ENCODE measurements at places on chromosomes 2 and 18. TPM values are rescaled to one million over a fixed set of nuclear protein-coding genes. Genes with fewer than 3 reads are reported as not detected.

Gene MFSD2B
- 1.1 TPM for total RNA-seq

Gene SERPINB12
- total RNA-seq = not detected

Gene PSD4
- 29.6 TPM for total RNA-seq

Gene GTF2A1L
- not detected for total RNA-seq

Gene CROCC2
- total RNA-seq = not detected

GRCh38 chr2:8553643-8554042, 128.2 kb upstream of the ID2 start:
- DNase-seq = no peak

Gene ICA1L
- 0.20 TPM for total RNA-seq

DNA sequence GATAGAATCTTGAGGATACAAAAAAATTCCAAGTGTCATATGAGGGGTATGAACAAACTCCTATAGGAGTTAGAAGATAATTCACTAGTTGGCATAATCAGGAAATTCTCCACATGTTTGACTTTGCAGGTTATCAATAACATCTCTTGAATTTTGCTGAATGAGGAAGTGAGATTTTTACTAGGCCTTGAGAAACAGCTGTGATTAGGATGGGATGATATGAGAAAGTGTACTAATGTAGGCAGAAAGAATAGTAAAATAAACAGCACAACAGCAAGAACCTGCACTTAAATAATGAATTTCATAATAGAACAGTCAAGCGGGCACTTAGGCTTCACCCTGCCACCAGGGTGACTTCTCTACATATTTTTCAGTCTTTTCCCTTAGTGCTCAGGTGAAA, 570.8 kb upstream of the CRIM1 start:
- DNase-seq = no peak

DNA sequence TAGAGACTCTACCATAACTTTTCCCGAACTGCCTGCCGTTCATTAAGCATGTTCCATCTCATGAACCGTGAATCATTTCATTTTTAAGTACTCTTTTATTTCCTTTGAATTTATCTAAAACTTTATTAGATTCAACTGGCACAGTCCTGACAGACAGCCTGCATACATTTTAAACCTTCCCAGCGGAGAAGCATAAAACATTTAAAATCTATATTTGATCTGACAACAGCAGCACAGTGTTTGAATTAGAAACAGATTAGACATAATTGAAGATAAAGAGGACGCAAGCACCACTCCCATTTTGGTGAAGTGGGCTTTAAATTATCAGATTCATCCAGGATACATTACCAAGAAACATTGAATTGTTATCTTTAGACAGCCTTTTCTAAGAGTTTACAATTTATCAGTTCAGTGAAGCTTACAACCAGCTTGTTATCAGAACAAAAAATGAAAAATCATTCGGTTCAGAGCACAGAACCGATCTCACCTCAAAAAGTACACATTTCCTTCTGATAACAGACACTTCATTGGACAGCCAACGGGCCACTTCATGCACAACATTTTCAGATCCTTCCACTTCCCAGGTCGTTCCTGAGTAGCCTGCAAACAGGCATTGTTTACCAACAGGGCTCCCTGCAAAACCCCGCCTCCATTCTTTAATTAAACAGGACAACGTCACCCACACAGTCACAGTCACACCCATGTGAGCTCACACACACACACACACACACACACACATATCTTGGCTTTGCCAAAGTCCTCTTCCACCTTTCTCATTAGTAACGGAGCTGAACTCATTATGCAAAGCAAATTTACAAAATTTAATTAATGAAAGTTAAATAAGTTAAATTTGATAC, 171.2 kb downstream of the SP3 start:
- DNase-seq = no peak

DNA sequence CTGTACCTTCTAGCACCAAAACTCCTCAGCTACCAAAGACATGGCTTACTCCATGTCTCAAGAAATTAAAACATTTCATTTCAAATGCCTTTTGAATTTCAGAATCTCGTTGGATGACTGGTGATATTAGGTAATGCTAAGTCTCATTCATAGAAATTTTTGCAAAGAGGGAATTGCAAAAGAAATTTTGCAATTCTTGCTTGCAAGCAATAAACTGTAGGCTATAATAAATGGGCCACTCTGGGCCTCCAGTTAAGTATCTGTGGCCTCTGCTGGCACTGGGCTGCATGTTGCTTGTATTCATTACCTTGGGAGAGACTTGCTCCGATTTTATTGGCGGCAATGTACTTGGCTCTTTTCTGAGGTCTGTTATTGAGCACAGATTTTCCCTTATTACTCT, 2.8 kb upstream of the LCLAT1 start:
- no peak for DNase-seq

Gene ABCB11
- not detected for total RNA-seq

Gene HOXD12
- total RNA-seq = not detected

Gene UGT1A3
- total RNA-seq = 67.1 TPM

- no peak for DNase-seq
Measured at GRCh38 chr2:218648787-218649100, 10.7 kb downstream of the ZNF142 start.

DNA sequence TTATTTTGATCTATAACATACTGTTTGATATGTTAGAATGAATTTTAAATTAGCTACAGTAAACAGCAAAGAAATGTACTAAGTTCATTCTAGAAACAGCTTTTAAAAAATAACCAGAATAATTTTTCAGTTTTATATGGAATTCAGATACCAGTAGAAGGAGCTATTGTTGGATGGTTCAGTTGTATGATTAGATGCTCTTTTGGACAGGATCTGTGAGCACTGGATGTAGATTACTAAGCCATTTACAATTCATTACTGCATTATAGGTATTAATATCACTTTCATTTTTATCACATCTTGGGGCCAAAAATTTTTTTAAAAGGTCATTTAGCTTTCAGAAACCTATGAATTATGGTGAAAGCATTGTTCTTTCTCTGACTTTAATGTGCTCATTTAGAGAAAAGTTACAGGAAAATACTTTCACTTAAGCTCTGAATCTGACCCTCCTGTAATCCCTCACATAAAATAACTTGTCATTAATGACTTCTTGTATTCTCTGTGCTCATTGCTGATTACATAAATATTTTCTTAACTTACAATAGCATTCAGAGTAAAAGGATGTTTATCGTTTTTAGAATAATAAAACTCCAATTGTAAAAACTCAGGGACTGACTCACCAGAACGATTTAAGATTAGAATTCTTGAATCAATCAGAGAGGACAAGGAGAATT, 750.2 kb downstream of the SLC4A3 start:
- no peak for DNase-seq

- DNase-seq = no peak
Measured at GRCh38 chr2:135844301-135844895, 7.4 kb upstream of the LCT start.

All from PC-9 (cell line).